ENCODE measurements at places on chromosomes 6 and 20.

DNA sequence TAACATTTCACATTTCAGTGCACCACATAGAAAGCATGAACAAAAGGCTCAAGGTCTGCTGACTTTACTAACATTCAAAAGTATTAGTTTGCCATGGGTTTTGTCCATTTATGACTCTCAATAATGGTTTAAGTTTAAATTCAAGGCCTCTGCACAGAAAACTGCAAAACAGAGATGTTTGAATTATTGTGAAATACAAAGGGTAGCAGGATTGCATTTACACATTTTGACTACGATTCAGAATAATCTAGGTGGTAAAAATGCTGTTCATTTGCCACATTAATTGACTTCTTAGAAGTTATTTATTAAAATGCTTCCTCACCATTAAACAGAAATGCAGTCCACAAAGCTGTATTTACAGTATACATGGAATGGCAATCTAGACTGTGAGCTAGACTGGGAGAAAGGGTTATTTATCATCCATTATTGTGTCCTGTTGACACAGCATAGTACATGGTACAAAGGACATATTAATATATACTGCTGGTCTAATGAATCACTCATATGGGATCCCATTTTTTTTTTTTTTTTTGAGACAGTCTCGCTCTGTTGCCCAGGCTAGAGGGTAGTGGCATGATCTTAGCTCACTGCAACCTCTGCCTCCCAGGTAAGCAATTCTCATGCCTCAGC, 18.0 kb downstream of the USP49 start:
- DNase-seq = no peak

- DNase-seq = no peak
Measured at GRCh38 chr6:149862922-149863697, 1.0 kb downstream of the LRP11 start.

- no peak for DNase-seq
Measured at GRCh38 chr6:159080217-159080976, 35.6 kb upstream of the TAGAP start.

DNA sequence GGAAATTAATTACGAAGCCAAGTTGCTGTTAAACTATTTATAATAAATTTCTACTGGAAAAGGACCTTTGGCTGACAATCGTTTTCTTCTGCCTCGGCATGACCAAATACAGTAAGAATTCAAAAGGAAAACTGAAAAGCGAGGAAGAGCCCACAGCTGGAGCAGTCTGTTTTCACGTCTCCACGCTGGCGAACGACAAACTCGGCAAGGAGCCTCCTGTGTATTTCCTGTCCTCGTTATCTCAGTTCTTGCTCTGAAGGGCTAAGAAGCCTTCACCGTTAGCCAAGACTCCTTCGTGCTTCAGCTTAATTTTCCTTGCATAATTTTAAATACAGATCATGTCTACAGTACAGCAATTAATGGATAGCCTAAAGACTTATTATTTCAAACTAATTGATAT, 214.3 kb upstream of the PLCB4 start:
- no peak for DNase-seq

DNA sequence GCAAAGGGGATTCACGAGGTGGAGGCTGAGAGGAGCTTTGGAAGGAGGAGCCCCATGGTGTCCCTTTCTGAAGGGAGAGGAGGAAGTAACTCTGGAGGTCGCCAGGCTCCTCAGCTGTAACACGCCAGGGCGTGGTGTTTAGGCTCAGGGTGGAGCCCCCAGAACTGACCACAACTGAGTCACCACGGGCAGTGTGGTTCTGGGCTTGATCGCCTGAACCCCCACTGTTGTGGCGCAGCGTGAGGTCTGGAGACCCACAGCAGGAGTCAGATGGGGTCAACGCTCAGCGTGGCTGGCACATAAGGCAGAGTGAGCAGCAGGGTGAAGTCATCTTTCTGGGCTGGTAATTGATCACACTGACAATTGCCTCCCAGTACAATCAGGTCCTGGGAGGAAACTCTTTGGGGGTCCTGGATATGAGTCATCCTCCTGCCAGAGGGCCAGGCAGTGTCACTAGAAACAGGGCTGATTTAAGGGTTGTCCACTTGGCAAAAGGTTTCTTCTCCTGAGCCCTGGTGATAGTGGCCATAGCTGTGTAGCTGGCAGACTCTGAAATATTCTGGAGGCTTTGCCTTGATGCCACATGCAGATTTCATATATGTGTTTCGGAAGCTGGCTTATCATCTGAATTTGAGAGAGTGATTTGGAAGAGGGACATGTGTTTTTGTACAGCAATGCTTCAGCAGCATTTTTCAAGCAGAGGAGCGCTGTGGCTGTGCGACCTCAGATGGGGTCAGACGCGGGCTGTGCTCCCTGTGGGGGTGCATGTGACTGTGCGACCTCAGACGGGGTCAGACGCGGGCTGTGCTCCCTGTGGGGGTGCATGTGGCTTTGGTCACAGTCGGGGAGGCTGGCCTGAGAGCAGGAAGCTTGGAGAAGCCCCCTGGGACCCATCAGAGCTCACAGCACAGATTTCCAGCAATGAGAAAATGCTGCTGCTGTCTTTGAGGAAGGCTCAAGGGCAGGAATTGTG, 50.0 kb downstream of the SYNJ2 start:
- DNase-seq = peak; percentile 50

- DNase-seq = no peak
Measured at GRCh38 chr6:81934936-81935335, 182.5 kb upstream of the TENT5A start.

- no peak for DNase-seq
Measured at GRCh38 chr6:148724428-148724827, 22.4 kb upstream of the UST start.

GRCh38 chr6:121856296-121856695, 420.9 kb downstream of the GJA1 start:
- DNase-seq = no peak

DNA sequence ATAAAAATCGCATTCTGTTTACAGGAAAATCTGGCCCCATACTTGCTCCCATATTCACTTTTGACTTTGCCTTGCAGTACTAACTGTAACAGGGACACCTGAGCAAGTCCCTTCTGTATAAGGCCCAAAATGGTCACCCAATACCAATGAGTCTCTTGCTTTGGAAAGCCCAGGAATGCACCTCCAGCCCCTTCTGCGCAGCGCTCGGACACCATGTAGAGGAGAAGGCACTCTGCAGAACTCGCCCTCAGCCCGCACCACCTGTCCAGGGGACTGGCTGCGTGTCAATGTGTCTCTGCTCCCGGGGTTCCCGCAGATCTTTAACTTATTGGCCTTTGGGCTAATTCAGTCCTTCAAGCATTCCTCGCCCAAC, 746 bp upstream of the PRND start:
- DNase-seq = no peak

- no peak for DNase-seq
Measured at GRCh38 chr6:6611486-6611885, 23.0 kb downstream of the LY86 start.

All from T-helper 2 cell (primary cell).